ENCODE measurements at places on chromosomes 13 and 19.

DNA sequence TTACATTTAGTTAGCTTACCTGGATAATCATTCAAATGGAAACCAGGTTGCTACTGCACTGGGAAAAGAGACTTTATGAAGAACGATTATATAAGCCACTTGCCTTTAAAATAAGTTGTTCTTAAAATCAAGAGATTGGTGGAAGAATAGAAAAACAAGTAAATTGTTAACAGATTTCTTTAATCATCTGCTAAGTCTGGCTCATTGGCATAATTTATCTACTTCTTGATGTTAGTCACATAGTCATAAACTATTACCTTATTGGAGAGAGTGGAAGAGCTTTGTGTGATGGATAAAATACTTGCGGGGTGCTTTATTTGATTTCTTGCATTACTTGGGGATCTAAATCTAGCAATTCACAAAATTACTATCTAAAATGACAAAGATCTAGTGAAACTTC, 6.8 kb downstream of the LSM14A start:
- no peak for DNase-seq

GRCh38 chr13:21949818-21950429, 279.1 kb downstream of the FGF9 start:
- no peak for DNase-seq

DNA sequence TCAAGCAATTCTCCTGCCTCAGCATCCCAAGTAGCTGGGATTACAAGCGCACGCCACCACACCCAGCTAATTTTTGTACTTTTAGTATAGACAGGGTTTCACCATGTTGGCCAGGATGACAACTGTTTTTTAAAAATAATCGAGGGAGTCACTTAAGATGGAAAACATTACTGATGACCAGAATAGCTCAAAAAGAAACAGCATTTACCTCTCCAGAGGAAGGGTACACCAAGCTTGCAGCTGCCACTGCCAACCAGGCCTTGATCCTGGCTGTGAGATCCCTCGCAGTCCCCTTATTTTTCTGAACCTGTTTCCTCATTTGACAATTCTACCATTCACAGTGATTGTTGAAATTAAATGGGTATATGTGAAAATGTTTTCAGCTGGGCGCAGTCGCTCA, 14.5 kb downstream of the PDCD5 start:
- DNase-seq: no peak

- DNase-seq: no peak
Observed at GRCh38 chr19:42577016-42577415, 17.7 kb downstream of the CEACAM8 start.

DNA sequence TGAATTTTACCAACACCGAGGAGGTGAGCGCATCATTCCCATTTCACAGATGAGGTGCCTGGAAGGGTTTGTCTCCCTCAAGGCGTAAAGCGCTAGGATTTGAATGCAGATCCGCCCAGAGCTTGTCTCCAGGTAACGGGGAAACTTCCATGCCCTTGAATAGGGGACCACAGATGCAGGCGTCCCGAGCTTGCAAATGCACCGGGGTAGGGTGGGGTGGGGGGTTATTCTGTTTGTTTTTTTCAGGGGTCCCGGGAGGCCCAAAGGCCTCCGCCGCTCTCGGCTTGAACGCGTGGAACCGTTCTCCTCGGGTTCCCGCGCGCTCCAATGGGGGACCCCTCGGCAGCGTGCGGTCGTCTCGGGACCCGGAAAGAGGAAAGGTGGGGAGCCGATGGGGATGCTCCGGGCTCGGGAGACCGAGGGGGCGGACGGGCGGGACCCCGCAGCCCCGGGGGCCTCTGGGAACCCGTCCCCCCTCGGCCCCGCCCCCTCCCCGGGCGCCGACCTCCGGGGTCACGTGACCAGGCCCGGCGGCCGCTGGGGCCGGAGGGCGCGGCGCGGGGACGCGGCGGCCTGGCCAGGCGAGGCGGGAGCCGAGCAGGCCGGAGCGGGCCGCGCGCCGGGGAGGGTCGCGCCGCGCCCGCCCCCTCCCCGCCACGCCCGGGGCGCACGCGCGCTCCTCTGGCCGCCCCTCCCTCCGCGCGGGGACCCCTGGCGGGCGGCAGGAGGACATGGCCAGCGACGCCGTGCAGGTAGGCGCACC, at the start of gene PKN1:
PKN1 (plus strand) TSS at position 516 of the 763 bp plus-strand sequence; CDS start at position 732, 216 bp downstream.
- no peak for DNase-seq

All from CD14-positive monocyte (primary cell).